CD4-positive, alpha-beta T cell treated with Interleukin-15 for 1 hour (primary cell): ENCODE measurements at places on chromosomes 5 and 9.

DNA sequence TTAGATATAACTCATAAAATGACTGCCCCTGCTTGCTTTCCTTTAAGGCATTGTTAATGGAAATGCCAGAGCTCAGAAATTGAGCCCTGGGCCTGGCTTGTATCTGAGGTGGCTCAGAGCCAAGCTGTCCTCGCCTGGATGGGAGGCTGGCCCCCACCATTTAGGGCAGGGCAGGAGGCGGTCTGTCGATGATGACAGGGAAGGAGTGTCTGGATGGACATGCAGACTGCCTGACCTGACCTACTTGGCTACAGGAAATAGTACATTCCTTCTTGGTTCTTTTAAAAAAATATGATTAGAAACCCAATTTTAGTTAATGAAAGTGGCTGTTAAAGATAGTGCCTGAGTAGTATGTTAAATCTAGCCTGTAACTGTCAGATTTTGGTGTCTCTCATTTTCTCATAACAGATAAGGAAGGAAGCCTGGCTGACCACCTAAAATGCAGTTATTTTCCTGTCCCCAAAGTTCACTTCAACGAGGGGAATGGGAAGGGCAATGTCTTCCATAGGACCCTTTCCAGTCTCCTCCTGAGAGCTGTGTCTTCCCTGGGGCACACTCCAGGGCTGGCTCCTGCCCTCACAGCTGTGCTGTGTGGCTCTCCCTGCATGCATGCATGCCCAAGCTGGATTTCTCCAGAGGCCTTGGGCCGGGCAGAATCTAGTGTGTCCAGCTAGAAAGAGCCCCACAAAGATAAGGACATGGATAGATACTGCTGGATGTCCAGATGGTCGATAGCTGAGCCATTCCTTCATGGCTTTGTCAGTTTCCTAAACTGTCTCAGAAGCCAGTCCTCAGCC is 42.3 kb downstream of the MACROH2A1 start:
- DNase-seq = no peak

DNA sequence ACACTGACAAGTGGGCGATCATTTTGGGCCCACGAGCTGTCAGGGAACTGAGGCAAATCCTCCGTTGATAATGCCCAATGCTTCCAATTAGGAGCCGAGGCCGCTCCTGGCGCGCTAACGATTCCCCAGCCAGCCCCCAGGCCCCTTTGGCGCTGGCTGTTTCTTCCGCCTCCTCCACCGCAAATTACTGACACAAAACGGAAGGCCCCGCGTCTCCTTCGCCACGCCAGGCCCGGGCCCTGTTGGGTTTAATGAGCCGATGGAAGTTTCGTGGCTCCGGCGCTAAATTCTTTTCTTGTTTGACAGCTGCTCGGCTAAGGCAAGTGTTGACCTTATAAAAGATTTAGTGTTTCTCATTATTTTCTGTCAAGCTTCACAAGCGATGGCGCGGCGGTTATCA is 25.7 kb upstream of the BARHL1 start:
- no peak for DNase-seq

GRCh38 chr9:128917151-128917849 is 3.5 kb upstream of the PHYHD1 start:
- DNase-seq = no peak

GRCh38 chr9:6229619-6230018 is 14.0 kb downstream of the IL33 start:
- no peak for DNase-seq

- DNase-seq = no peak
Observed at GRCh38 chr5:178080618-178081410, 32.5 kb upstream of the N4BP3 start.

DNA sequence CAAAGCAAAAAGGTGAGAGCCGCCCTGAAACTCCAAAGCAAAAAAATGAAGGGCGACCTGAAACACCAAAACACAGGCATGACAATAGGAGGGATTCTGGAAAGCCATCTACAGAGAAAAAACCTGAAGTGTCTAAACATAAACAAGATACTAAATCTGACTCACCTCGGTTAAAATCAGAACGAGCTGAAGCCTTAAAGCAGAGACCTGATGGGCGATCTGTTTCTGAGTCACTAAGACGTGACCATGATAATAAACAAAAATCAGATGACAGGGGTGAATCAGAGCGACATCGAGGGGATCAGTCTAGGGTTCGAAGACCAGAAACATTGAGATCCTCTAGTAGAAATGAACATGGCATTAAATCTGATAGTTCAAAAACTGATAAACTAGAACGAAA is 108.8 kb downstream of the NIPBL start:
- DNase-seq = no peak

- DNase-seq = no peak
Observed at GRCh38 chr5:168014433-168015123, 276.9 kb upstream of the WWC1 start.

DNA sequence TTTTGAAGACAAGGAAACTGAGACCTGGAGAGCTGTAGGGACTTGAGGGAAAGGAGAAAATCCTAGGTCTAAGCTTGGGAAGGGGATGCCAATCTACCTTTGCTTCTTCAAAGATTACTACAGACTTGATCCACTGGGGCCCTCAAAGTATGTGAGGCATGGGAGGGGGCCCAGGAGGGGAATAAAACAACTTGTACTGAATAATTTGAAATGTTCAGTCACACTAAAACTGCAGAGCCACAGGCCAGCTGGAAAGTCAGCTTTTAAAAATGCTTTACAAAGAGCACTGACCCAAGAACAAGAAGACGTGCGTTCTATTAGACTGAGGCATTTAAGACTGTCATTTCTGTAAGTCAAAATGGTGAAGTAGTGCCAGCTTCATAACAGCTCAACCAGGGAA is 13.6 kb downstream of the IL33 start:
- no peak for DNase-seq

DNA sequence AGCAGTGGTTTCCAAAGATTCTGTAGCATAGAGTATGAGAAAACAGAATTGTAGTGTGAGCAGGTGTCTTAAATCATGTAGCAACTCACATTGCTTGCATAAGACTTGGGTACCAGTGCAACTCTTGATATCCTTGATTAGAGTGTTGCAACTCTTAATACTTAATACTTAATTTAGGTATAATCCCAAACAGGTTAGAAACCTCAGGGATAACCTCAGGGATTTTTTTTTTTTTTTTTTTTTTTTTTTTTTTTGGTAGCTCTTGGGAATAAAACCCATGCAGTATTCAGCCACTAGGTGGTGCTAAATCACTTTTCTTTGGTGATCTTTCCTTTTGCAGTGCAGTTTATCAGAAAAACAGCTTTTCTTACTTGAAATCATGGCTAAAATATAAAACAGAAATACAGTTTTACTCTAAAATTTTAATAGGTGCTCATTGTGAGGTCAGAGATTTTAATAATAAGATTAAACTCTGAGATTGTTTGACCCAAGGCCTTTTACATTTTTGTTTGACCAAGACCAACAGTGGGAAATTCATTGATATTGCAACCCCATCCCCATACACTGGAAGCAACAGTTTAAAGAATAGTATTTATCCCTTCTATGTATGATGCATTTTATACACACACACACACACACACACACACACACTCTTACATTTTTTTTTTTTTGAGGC is 55.3 kb downstream of the ERAP1 start:
- no peak for DNase-seq

GRCh38 chr9:124347968-124348358 is 67.3 kb downstream of the PSMB7 start:
- DNase-seq = peak; percentile 10

- DNase-seq = no peak
Observed at GRCh38 chr5:177557041-177557647, 2.8 kb upstream of the FAM193B start.

DNA sequence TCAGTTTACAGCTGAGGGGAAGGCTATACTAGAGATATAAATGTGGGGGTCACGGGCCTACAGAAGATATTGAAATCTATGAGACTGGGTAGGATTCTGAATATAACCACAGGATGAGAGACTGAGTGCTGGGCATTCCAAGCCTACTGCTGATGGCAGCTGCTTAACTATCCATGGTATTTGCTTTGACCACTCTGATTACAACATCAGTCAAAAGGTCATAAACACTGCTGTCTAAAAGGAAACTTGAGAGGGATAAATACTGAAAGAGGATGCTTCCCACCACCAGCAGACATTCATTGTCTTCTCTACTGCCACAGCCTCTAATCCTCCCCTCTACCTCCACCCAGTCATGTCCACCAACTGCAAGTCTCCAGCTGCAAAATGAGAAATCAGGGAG is 3.8 kb downstream of the ZNF622 start:
- no peak for DNase-seq
